ENCODE measurements at places on chromosomes 1 and 21. TPM values are rescaled to one million over a fixed set of nuclear protein-coding genes. Genes with fewer than 3 reads are reported as not detected.

DNA sequence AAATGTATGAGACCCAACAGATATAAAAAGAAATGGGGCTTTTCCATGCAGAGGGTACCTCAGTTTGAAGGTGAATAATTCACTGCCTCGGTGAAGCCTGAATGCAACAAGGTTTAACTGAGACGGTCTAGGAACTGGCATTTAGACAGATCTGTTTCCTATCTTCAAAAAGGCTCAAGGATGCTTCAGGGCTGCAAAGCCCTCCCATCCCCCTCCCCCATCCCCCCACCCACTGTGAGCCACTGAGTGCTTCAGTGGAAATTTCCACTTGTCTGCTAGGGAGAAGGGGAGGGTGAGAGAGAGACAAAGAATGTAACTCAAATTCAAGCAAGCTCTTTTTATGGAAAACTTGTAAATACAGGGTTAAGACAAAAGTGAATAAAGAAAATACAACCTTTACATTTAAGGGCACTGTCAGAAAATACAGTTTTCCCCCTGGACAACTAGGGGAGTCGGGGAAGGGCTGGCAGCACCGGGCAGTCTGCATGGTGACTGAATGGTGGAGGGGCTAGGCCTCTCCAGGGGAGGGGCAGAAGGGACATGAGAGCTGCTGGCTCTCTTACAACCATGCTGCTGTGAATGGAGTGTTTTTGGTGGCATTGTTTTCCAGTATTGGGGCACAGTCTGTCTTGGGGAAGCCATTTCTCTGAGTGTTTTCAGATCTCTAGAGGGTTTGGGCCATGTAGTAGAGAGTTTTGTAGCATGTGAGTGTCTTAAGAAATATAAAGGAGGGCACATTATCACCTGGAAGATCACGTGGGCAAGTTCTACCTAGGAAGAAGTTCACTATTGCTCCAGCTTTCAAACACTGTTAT lies 56.7 kb downstream of the MRPS6 start:
- no peak overlapping the region for H3K27ac ChIP-seq
- no peaks in the 10 kb centered on the region for H3K27me3 ChIP-seq
- no peak for DNase-seq

- H3K36me3 ChIP-seq = no peaks in the 10 kb centered on the region
- H3K4me1 ChIP-seq = no peaks in the 10 kb centered on the region
- no peak overlapping the region for H3K27ac ChIP-seq
- no peak for DNase-seq
- no peak overlapping the region for H3K4me3 ChIP-seq
Measured at GRCh38 chr1:212529211-212529741, 79.3 kb upstream of the ATF3 start.

DNA sequence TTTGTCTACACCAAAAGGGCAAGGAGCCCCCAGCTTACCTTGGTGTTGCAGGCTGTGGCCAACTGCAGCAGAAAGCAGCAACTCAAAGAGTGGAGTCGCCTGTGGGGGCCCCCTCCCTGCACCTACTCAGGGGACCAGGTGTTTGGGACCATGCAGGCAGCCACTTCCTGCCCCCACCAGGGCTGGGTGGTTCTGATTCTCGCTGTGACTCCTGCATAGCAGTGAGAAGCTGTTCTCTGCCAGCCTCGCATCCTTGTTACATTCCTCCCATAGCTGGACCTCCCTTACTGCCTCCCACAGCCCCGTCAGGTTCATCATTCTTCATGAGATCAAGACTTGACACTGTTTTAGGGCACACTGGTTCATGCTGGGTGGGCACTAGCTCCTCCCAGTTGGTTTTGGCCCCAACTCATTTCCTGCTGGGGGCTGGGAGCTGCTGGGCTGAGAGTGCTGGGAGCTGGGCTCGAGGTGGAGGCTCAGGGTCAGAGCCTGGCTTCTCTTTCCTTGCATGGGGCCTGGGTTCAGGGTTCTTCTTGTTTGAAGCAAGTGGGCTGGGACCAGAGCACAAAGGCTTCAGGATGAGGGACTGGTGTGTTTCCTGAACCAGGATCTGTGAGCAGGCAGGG lies 146.9 kb upstream of the C1orf174 start:
- DNase-seq = no peak
- H3K4me3 ChIP-seq = no peak overlapping the region
- H3K27me3 ChIP-seq = no peaks in the 10 kb centered on the region
- H3K27ac ChIP-seq = no peak overlapping the region

DNA sequence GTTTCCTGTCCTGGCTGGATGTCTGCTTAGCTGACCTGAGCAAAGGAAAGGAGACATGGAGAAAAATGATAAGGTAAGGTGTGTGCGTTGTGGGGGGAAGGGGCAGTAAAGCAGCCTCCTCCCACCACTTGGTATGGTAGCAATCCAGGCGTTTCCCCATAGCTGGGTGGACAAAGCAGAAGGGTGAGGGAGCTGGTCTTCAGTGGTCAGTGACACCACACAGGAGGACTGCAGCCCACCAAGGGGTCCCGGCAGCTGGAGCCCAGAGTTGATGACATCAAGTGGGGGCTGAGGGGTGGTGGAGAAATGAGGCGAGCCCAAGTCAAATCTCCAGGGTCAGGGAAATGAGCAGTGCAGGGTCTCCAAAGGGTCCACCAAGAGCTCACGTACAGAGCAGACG lies 69.3 kb upstream of the LRRN2 start:
- H3K4me3 ChIP-seq = no peak overlapping the region
- DNase-seq = no peak
- no peak overlapping the region for H3K27ac ChIP-seq
- no peaks in the 10 kb centered on the region for H3K36me3 ChIP-seq
- no peaks in the 10 kb centered on the region for H3K4me1 ChIP-seq

- H3K4me1 ChIP-seq = peaks cover 18% of the 10 kb centered on the region
- no peak overlapping the region for H3K27ac ChIP-seq
- no peak overlapping the region for H3K4me3 ChIP-seq
- no peak for DNase-seq
- no peaks in the 10 kb centered on the region for H3K27me3 ChIP-seq
Measured at GRCh38 chr1:168435439-168435838, 108.4 kb downstream of the XCL2 start.

RHD gene
- not detected for total RNA-seq

NGF gene
- not detected for total RNA-seq

GRCh38 chr1:110070282-110070669 lies 196 bp downstream of the ALX3 start:
- H3K4me1 ChIP-seq = peaks cover 20% of the 10 kb centered on the region
- H3K27ac ChIP-seq = no peak overlapping the region
- no peak overlapping the region for H3K4me3 ChIP-seq
- DNase-seq = no peak

- H3K4me3 ChIP-seq = no peak overlapping the region
- H3K27me3 ChIP-seq = no peaks in the 10 kb centered on the region
- no peaks in the 10 kb centered on the region for H3K36me3 ChIP-seq
- no peaks in the 10 kb centered on the region for H3K4me1 ChIP-seq
Measured at GRCh38 chr21:44684077-44684476, 2.1 kb upstream of the KRTAP12-1 start.

GRCh38 chr1:19360843-19361610 lies 48.9 kb downstream of the SLC66A1 start:
- H3K4me1 ChIP-seq = peaks cover 25% of the 10 kb centered on the region
- peaks cover 16% of the 10 kb centered on the region for H3K36me3 ChIP-seq
- no peak overlapping the region for H3K4me3 ChIP-seq
- no peak overlapping the region for H3K27ac ChIP-seq
- no peaks in the 10 kb centered on the region for H3K27me3 ChIP-seq

MFN2 gene
- 97.1 TPM for total RNA-seq

- H3K36me3 ChIP-seq = no peaks in the 10 kb centered on the region
- no peak overlapping the region for H3K27ac ChIP-seq
- peak overlapping the region; percentile 32 for H3K4me3 ChIP-seq
- DNase-seq = no peak
- H3K4me1 ChIP-seq = peaks cover 9% of the 10 kb centered on the region
Measured at GRCh38 chr1:232630894-232631195, 912 bp upstream of the SIPA1L2 start.

DNA sequence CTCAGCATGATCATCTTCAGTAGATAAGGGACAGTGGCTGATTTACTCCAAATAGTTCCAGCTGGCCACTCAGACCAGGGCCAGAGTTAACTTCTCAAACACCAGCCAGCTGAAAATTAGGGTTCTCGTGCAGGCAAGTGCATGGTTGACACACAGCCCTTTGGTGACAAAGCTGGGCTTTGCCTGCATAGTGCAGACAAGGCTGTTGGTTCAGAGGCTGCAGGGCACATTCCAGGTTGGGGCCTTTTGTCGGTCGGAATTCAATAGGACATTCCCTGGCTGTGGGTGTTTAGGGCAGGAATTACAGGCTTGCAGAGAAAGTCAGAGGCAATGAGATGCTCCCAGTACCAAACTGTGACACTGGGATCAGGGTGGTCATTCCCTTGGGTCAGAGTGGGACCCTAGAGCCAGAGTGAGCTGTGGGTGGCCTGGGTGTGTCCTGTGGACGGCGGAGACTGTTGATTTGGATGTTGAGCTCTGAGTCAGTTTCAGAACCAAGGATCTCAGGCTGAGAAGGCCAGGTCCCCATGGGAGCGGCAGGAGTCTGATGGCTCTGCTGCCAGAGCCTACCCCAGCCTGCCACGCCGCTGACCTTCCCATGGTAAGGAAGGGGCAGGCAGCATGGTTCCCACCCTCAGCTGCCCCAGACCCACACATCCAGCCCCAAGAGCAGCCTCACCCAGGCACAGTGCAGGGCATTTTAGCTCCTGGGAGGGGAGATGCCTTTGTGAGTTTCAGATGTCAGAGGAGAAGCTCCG lies 56.2 kb downstream of the STUM start:
- no peak overlapping the region for H3K27ac ChIP-seq
- H3K27me3 ChIP-seq = no peaks in the 10 kb centered on the region
- H3K4me3 ChIP-seq = no peak overlapping the region
- no peaks in the 10 kb centered on the region for H3K4me1 ChIP-seq
- H3K36me3 ChIP-seq = no peaks in the 10 kb centered on the region

DNA sequence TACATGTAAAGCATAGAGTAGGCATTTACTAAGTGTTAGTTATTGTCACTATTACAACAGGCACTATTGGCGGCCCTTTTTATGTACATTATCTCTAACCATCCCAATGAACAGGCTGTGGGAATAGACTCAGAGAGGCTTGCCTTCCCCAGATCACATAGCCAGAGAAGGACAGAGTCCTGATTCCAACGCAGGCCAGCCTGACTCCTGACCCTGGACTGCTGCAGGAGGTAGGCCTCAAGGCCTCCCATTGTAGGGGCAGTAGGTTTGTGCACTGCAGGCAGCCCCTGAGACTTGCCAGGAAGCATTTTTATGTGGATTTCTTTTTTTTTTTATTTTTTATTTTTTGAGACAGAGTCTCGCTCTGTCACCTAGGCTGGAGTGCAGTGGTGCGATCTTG lies 6.4 kb upstream of the GFI1 start:
- peaks cover 27% of the 10 kb centered on the region for H3K4me1 ChIP-seq
- H3K27ac ChIP-seq = no peak overlapping the region
- H3K27me3 ChIP-seq = no peaks in the 10 kb centered on the region
- no peaks in the 10 kb centered on the region for H3K36me3 ChIP-seq
- no peak for DNase-seq

NECTIN4 gene
- total RNA-seq = 0.09 TPM

- no peak overlapping the region for H3K4me3 ChIP-seq
- no peaks in the 10 kb centered on the region for H3K4me1 ChIP-seq
- no peaks in the 10 kb centered on the region for H3K27me3 ChIP-seq
- no peak overlapping the region for H3K27ac ChIP-seq
Measured at GRCh38 chr1:162696286-162696862, 64.1 kb downstream of the DDR2 start.

DNA sequence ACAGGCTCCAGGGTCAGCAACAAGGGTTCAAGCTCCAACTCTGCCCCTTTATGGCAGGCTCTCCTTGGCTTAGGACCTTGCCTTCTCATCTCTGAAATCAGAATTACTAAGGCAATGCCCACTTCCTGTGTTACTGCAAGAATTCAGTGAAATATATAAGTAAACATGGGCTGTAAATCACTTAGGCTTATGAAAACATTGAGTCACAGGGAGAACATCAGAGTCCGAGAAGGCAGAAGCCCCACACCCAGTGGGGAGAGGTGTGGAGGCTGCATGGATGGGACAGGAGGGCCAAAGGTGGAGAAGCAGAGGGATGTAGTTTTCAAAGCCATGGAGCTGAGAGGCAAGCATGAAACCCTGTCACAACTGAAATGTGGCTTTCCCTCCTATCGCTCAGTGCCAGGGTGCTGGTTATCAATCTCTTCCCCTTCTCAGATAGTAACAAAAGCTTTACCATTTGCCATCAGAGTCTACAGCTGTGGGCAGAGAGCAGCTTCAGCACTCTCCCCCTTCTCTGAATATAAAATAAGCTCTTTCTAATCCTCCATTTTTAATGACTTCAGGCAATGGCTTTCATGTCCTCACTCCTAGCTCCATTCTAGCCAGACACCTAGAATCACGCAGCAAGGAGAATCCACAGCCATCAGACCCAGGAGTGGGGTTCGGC lies 3.4 kb downstream of the RGS8 start:
- no peaks in the 10 kb centered on the region for H3K4me1 ChIP-seq
- no peaks in the 10 kb centered on the region for H3K36me3 ChIP-seq

- no peak overlapping the region for H3K4me3 ChIP-seq
- DNase-seq = no peak
- H3K27ac ChIP-seq = no peak overlapping the region
Measured at GRCh38 chr1:212668477-212668876, 31.2 kb downstream of the BATF3 start.

GRCh38 chr1:75431843-75432242 lies 179.1 kb downstream of the SLC44A5 start:
- H3K4me1 ChIP-seq = no peaks in the 10 kb centered on the region
- no peak for DNase-seq
- H3K27ac ChIP-seq = no peak overlapping the region
- H3K36me3 ChIP-seq = no peaks in the 10 kb centered on the region
- no peaks in the 10 kb centered on the region for H3K27me3 ChIP-seq
- H3K4me3 ChIP-seq = no peak overlapping the region

DNA sequence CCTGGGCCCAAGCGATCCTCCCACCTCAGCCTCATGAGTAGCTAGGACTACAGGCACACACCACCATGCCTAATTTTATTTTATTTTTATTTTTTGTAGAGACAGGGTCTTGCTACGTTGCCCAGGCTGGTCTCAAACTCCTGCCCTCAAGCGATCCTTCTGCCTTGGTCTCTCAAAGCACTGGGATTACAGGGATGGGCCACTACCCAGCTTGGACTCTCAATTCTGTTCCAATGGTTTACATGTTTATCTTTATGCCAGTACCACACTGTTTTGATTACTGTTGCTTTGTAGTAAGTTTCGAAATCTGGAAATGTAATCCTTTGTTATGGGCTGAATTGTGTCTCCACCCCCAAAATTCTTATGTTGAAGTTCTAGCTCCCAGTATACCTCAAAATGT lies 88.4 kb upstream of the TARDBP start:
- no peak overlapping the region for H3K27ac ChIP-seq
- H3K4me1 ChIP-seq = no peaks in the 10 kb centered on the region
- no peak overlapping the region for H3K4me3 ChIP-seq
- peaks cover 5% of the 10 kb centered on the region for H3K27me3 ChIP-seq
- DNase-seq = no peak

All from CD8-positive, alpha-beta memory T cell (primary cell).